ENCODE measurements at places on chromosomes 13 and 19.

DNA sequence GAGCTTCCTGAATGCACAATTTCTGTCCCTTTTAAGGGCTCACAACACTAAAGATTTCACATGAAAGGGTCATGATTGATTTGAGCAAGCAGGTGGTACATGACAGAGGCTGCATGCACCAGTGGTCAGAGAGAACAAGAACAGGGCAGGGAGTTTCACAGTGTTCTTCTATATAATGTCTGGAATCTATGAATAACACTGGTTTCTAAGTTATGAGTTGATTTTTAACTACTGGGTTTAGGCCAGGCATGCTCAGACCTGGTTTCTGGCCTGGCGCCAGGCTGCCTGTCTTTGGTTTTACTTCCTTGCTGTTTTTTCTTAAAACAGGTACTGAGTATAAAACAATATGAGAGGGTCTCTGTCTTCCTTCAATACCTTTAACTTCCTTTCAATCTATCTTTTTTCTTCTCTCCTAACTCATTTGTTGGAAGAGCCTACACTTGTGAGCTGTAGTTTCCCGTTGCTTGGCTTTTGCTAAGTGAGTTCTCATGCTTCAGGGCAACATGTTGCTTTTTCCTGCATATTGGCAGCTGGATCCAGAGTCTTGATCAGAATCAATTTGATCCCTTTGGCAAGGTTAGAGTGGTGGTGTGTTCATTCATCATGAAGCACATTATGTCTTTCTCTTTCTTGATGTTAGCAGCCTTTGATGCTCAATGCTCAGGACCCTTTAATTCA is 38.5 kb upstream of the FGF14 start:
- DNase-seq = no peak

DNA sequence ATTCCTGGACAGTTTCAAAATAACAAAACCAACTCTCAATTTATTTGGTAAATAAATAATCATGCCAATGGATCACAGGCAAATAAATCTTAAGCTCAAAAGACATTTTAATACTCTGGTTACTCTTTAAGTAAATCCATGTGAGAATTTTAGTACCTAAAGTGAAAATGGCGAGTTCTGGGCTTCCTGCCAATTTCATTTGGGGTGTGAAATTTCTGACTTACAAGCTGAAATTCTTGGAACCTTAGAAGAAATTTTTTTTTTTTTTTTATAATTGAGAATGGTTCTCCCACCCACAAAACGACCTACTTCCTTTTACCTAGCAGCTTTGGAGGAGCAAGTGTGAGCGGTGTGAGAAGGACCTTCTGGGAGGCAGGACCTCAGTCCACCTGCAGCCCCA is 354.5 kb upstream of the NBEA start:
- DNase-seq = no peak

DNA sequence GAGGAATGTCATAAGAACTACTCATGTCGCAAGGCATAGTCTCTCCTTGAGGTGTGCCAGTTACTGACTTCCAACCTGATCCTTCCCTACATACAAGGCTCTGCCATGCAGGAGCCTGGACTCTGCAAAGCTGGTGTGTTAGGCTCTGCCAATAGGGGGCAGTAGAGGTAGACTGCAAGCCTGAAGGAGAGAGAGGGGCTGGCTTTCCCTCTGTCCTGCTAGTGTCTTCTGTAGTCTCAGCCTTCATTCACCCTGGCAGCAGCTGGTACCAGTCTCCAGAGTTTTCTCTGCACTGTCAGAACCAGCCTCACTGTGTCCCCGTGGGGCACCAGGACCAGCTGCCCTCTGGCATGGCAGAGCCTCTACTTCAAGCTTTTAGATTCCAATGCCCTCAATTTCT is 14.5 kb downstream of the SHISA2 start:
- no peak for DNase-seq

DNA sequence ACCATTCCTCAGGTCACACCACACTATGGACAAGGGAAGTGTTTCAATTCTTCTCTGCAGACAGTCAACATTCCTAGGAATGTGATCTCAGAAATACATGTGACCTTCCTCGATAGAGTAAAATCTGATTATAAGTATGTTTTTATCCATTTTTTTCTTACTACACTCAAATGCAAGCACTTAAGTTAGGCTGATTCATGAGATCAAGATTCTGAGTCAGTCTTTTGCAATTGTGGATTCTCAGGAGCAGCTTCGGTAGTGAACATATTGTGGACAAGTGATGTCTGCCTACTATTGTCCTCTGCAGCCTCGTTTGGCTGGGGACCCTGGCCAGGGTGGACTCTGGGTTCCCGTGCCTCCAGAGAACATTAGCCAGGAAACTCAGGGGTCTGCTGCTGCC is 3.2 kb downstream of the SERPINE3 start:
- no peak for DNase-seq

- DNase-seq = no peak
These were observed 465.1 kb upstream of the PCDH20 start for GRCh38 chr13:61880578-61881283.

GRCh38 chr13:111659842-111660241 is 339.4 kb downstream of the TEX29 start:
- peak; percentile 65 for DNase-seq

DNA sequence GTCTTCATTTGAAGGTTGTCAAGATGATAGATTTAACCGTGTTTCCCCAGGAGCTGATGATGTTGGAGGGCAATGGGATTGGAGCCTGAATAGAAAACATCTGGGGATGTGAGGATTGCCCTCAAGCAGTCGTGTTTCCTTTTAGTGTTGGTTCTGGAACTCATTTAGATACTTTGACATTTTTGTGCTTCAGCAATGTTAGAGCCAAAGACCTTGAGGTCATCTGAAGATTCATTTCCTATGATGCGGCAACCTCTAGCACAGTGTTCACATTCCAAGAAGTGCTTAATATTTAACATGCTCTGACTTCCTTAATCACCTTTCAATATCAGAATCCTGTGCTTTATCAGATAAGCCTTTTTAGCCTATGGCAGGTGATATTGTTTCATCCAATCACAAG is 82.7 kb downstream of the SLC10A2 start:
- no peak for DNase-seq

DNA sequence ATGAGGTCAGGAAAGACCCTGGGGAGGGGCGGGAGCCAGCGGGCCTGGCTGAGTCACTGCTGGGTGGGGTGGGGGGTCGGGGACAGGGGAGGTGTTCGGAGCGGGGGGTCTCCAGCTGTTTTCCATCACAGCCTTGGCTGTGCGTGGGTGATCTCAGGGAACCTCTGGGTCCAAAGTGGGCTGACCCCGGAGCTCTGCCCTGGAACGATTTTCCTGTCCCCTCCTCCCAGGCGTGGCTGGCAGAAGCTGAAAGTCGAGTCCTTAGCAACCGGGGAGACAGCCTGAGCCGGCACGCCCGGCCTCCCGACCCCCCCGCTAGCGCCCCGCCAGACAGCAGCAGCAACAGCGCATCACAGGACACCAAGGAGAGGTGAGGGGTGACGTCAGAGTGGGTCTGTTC is 10.6 kb downstream of the TRIP10 start:
- DNase-seq = no peak

- DNase-seq = peak; percentile 77
These were observed 97.9 kb downstream of the GGACT start for GRCh38 chr13:100490692-100491091.

GRCh38 chr13:61692691-61693090 is 277.0 kb upstream of the PCDH20 start:
- no peak for DNase-seq

DNA sequence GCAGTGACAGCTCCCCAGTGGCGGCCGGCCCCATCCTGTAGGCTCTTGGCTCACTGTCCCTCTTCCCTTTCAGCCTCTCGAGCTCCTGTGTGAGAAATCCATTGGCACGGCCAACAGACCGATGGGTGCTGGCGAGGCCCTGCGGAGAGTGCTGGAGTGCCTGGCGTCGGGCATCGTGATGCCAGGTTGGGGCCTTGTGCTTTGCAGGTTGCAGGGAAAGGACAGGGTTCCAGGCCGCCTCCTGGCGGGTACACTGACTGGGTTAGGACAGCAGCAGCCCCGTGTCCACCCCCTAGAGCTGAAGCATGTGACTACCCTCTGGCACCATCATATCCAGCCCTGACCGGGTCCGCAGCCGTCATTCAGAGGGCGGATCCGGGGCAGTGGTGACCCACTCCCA is 21.5 kb upstream of the QTRT1 start:
- DNase-seq = no peak

DNA sequence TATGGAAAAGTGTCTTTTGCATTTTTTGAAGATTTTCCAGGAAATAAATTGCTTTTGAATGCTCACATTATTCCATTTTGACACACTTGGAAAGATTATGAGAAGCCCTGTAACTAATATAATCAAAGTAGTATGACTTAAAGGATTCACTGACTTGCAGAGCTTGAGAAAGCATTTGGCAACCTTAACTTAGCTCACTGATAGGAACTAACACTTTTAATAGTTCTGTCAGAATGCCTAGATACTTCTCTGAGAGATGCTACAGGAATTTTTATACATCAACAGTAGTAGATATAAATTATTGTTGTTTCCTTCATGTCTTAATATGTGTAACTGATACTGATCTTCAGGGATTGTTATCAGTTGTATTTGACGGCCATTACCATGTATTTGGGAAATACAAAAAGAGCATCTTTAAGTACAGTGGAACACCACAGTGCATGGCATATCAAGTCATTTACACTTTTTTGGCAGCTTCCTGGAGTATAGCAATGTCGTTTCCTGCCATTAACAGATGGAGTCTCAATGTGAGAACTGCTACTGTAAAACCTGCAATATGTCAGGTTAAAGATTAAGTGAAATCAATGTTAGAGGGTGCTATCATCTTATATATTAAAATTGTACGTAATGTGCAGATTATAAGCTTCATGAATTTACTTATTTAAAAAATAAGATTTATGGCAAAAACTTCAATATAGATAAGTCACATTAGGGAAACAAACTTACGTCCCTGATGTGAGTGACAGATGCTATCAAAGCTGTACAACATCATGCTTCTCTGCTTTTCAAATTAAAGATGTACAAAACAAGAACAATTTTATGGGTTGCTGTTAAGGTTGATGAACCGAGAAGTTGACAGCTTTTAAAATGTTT is 1159.8 kb upstream of the MIR17HG start:
- DNase-seq = no peak

GRCh38 chr19:519449-519865 is 12.1 kb upstream of the CDC34 start:
- no peak for DNase-seq

GRCh38 chr19:31074199-31075125 is 274.8 kb downstream of the TSHZ3 start:
- DNase-seq = no peak

DNA sequence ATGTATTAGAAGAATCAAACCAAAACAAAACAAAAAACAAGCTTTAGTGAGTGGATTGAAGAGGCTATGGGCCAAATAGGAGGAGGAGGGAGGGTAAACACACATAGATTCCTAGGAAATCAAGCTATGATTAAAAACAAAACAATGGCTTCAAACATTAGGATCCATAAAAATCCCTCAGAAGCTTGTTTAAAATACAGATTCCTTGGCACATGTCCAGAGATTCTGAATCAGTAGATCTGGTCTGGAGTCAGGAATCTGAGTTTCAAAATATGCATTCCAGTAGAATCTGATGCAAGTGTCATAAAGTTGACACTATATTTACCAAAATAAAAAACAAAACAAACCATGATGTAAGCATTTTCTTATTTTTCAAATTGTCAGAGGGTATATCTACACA is 692.8 kb upstream of the SGCG start:
- no peak for DNase-seq

- no peak for DNase-seq
These were observed 977 bp downstream of the EPHX3 start for GRCh38 chr19:15231271-15231670.

- DNase-seq = no peak
These were observed 20.5 kb upstream of the STRN4 start for GRCh38 chr19:46766569-46767317.

DNA sequence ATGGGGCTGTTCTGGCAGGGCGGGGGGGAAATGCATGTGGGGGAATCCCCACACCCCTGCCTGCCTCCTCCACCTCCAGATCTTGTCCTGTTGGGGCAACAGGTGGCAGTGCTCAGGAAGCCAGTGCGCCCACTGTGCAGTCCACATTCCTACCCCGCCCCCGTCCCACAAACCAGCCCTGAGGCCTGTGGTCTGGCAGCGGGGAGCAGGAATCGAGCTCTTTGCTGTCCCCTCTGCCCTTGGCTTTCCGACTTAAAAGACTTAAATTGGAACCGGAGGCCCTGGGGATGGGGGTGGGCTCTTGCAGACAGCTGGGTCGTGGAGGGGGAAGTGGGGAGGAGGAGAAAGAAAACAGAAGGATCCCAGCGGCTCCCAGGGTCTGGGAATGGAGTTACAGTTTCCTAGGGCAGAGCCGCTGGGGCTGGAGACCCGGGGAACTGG is 4.3 kb downstream of the NANOS3 start:
- no peak for DNase-seq

- no peak for DNase-seq
These were observed 24.4 kb downstream of the FAM124A start for GRCh38 chr13:51246418-51247277.

DNA sequence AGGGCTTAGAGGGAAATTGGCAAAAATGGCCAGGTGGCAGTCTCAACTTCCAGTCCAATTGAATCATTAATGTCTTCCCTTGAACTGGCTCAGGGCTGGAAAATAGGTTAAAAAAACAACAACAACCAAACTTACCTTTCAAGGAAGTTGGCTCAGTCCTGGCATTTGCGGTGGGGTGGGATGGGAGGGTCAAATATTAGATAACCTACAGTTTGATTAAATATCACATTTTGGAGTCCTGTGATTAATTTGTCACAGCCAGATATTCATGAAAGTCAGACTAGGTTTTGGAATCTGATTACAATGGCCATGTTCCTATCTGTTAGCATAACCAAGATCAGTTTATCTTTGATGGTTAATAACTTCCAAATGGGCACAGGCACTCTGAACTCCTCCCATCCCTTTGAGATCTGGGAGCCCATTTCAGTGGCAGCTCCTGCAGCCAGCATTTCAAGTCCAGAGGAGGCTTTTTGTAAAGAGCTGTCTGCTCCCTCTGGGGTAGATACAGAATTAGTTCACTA is 7.8 kb upstream of the DZIP1 start:
- no peak for DNase-seq

DNA sequence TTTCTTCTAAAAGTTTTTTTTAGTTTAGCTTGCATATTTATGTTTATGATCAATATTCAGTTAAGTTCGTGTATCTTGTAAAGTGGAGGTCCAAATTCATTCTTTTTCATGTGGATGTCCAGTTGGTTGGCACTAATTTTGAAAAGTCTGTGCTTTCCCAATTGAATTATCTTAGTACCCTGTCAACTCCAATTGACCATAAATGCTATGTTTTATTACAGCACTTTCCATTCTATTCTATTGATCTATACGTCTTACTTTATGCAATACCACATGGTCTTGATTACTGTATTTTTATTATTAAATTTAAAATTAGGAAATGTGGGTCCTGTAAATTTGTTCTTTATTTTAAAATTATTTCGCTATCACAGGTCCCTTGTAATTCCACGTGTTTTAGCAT is 837.6 kb upstream of the SLC10A2 start:
- no peak for DNase-seq

DNA sequence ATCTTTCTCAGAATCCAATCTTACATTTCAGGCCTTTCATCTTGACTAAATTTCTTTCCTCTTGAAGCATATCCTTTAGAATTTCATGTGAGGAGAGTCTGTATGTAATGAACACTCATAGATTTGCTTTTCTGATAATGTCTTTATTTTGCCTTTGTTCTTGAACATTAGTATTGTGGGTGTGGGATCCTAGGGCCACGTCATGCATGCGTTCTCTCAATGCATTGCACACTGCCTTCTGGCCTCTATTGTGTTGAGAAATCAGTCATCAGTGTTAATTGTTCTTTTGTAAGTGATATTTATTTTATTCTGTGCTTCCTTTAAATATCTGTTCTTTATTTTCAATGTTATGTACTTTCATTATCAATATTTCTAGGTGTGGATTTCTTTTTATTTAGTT is 364.9 kb downstream of the OXGR1 start:
- no peak for DNase-seq

GRCh38 chr19:52216401-52216800 is 26.5 kb downstream of the PPP2R1A start:
- DNase-seq = no peak

Data from NCI-H2029 (cell line).